Lung (tissue), 17 donors: ENCODE measurements at places on chromosomes 16 and 17. TPM values are rescaled to one million over a fixed set of nuclear protein-coding genes. Genes with fewer than 3 reads are reported as not detected.

Gene HOXB3
- 8.6 TPM for total RNA-seq

Gene PTGES3L
- total RNA-seq, result 1.8 TPM

Gene ST3GAL2
- 33.4 TPM for total RNA-seq

Gene ITGA3
- 204 TPM for total RNA-seq

Gene HOXB5
- 2.9 TPM for total RNA-seq

Gene GAST
- not detected for total RNA-seq

Gene KRT9
- total RNA-seq, result not detected

- peak overlapping the region; percentile 26 for H3K27ac ChIP-seq
These were observed 934 bp upstream of the AOC2 start for GRCh38 chr17:42843358-42843934.

- H3K27me3 ChIP-seq, result no peaks in the 10 kb centered on the region
- DNase-seq, result peak; percentile 2
- H3K27ac ChIP-seq, result no peak overlapping the region
- no peak overlapping the region for H3K4me3 ChIP-seq
- no peaks in the 10 kb centered on the region for H3K36me3 ChIP-seq
These were observed 100.7 kb downstream of the LYRM1 start for GRCh38 chr16:21001262-21001661.

- no peaks in the 10 kb centered on the region for H3K27me3 ChIP-seq
- no peaks in the 10 kb centered on the region for H3K36me3 ChIP-seq
- no peak for DNase-seq
- no peak overlapping the region for H3K27ac ChIP-seq
- no peaks in the 10 kb centered on the region for H3K4me1 ChIP-seq
These were observed 4.5 kb upstream of the UBALD2 start for GRCh38 chr17:76260669-76261068.

- H3K4me1 ChIP-seq, result no peaks in the 10 kb centered on the region
- no peak for DNase-seq
- H3K27me3 ChIP-seq, result no peaks in the 10 kb centered on the region
These were observed 38.7 kb upstream of the RHOT1 start for GRCh38 chr17:32103476-32104113.

DNA sequence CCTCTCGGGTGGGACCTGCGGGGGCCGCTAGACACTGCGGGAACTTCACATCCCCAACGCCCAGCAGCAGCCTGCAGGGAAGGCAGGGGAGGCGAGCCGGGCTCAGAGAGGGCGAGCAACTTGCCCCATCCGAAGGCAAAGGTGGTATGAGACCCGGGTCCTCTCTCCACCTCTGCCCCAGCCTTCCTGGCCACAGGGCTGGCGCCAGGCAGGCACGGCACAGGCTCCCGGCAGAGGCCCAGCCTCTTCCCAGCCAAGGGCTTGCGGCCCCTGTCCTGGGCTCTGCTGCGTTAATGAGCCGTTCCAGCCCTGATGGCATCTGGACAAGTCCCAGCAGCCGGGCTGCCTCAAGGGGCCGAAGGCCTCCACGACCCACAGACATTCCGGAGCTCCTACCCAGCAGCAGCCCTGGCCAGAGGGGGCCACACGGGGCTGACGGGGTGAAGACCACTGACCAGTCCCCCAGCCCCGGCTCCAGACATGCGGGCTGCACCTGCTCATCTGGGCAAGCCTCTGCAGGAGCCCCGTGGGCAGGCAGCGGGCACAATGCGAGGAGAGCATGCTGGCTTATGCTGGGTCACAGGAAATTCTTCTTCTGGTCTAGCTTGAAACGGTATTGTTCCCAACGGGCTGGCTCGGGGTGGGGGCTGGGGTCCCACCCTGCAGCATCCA lies 1.2 kb upstream of the HS3ST6 start:
- no peaks in the 10 kb centered on the region for H3K36me3 ChIP-seq
- H3K27ac ChIP-seq, result no peak overlapping the region
- no peaks in the 10 kb centered on the region for H3K4me1 ChIP-seq
- DNase-seq, result no peak

DNA sequence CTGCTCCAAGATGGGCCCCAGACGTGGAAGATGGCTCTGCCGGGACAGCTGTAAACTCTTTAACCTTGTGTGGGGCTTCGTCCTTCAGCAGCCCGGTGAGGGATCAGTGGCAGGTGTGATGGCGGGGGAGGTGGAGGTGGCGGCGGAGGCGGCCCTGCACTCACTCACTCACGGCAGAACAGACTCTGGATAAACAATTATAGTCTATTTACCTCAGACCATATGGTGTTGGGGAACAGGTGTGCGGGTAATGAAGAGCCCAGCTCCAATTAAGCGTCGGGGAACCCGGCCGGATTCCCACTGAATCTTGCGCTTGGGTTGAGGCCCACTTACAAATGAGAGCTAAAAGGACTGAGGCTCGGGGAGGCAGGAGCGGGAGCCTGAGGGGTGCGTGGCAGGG lies 104.3 kb upstream of the SDK2 start:
- no peaks in the 10 kb centered on the region for H3K4me1 ChIP-seq
- no peak for DNase-seq
- H3K27ac ChIP-seq, result no peak overlapping the region
- peaks cover 3% of the 10 kb centered on the region for H3K27me3 ChIP-seq
- H3K4me3 ChIP-seq, result no peak overlapping the region

GRCh38 chr16:14510939-14511799 lies 118.9 kb downstream of the PARN start:
- no peaks in the 10 kb centered on the region for H3K27me3 ChIP-seq
- H3K27ac ChIP-seq, result no peak overlapping the region
- H3K36me3 ChIP-seq, result no peaks in the 10 kb centered on the region
- peaks cover 16% of the 10 kb centered on the region for H3K4me1 ChIP-seq
- H3K4me3 ChIP-seq, result no peak overlapping the region

- H3K36me3 ChIP-seq, result no peaks in the 10 kb centered on the region
- H3K4me1 ChIP-seq, result peaks cover 11% of the 10 kb centered on the region
- H3K27ac ChIP-seq, result no peak overlapping the region
- no peaks in the 10 kb centered on the region for H3K27me3 ChIP-seq
These were observed 34.8 kb downstream of the ZNF423 start for GRCh38 chr16:49821156-49821555.
